GM12892 (cell line): ENCODE measurements at places on chromosomes 12 and 14.

DNA sequence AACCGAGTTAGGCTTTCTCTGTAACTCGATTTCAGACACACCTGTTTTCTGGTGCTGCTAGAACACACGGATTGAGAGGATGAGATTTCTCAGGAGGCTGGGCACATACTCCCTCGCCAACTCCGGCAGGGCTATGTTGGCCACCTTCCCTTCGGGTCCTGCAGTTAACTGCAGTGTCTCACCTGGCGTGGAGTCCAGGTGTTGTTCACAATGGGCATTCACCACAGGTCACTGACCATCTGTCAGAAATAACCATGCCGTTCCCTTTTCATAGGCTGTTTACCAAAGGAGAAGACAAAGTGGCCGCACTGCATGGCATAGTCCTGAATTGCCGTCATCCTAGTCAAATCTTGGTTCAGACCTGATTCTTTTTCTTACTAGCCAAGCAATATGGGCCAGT lies 5.5 kb upstream of the KCNH3 start:
- DNase-seq: no peak

GRCh38 chr12:70258605-70259403 lies 15.6 kb downstream of the CNOT2 start:
- no peak for DNase-seq

- DNase-seq: no peak
These were observed 124.7 kb downstream of the DAAM1 start for GRCh38 chr14:59313144-59313651.

- no peak for DNase-seq
These were observed 353 bp downstream of the BAG5 start for GRCh38 chr14:103562179-103562428.

GRCh38 chr14:70257526-70257925 lies 68.8 kb upstream of the SLC8A3 start:
- DNase-seq: no peak

GRCh38 chr12:131000000-131000486 lies 46.3 kb downstream of the ADGRD1 start:
- no peak for DNase-seq

GRCh38 chr12:130611026-130611905 lies 104.8 kb downstream of the RIMBP2 start:
- DNase-seq: no peak

DNA sequence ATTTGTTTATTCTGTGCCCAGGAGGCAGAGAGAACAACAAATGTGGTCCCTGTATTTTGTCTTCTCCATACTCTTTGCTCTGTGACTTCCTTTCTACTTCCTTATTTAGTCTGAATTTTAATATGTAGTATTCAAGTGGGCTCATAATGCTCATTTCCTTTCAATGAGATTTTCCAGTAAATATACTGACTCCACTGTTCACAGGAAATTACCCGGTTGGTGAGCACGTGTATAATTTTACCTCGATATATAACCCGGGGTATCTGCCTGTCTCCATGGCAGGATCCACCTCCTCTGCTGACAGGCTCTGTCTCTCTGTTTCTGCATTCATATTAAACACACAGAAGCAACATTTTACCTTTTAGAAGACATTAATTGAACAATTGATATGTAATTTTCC lies 166.0 kb downstream of the SLC38A4 start:
- DNase-seq: no peak

GRCh38 chr14:45364565-45365156 lies 111.7 kb upstream of the MIS18BP1 start:
- no peak for DNase-seq

DNA sequence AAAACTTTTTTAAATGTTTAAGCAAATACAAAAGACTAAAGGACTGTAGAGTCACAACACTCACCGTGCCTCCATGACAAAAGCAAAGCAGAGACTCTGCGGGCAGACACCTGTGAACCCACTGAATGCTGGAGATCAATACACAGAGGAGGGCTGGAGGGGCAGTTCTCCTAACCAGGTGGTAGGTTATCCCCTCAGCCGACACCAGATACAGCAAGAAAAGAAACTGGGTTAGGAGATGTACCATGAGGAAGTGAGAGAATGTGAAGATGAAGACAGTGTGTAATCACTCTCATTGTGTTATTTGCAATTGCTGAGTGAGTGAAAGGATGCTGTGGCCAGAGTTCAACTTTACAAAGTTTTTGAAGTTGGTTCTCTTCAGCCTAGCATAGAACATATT lies 480.3 kb downstream of the BCL11B start:
- no peak for DNase-seq

DNA sequence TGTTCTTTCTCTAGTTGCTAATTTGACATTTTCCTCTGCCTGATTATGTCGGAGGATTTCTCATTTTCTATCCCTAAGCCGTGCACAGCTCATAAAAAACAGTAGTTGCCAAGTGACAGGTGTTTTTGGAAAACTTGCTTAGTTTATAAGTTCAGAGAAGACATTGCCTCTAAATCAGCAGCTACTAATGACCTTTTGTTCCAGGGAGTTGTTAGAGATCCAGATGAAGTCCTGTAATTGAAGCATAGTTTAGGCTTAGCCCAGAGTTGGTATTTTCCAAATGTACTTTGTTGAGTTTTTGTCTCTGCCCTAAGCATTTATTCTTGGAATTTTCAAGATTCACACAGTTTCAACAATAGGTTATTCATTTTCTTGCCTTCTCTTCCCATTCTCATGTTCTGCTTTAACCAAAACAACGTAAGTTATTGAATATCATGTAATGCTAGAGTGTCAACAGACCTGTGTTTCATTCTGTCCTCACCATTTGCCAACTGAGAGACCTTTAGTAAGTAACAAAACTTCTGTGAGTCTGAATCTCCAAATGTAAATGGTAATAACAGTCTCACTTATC lies 110.0 kb upstream of the SLCO1C1 start:
- no peak for DNase-seq

- no peak for DNase-seq
These were observed 45.3 kb downstream of the SETD3 start for GRCh38 chr14:99435327-99435726.

- no peak for DNase-seq
These were observed 9.0 kb downstream of the KCTD10 start for GRCh38 chr12:109467978-109468676.

DNA sequence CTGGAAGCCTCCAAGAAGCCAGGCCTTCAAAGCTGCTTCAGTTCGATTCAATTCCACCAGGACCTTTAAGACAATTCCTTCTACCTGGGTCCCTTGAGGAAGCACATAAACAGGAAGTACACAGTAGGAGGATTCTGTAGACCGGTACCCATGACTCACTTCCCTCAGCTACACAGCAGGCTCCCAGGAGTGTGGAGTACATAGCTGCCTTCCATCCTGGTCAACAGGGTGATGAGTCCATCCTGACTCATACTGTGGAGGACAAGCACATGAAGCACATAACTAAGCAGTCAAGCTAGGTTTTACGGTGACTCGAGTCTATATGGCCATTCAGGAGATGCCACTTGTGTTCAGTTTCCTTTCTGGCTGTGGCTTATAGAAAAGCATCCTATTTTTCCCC lies 197.6 kb upstream of the RBM19 start:
- DNase-seq: no peak

GRCh38 chr14:90714811-90715210 lies 101.4 kb downstream of the TTC7B start:
- no peak for DNase-seq

- no peak for DNase-seq
These were observed 181.1 kb upstream of the STXBP6 start for GRCh38 chr14:25231004-25231403.

GRCh38 chr14:104185916-104186495 lies 47.6 kb downstream of the KIF26A start:
- no peak for DNase-seq

- no peak for DNase-seq
These were observed 23.4 kb downstream of the SYNDIG1L start for GRCh38 chr14:74402401-74403251.

DNA sequence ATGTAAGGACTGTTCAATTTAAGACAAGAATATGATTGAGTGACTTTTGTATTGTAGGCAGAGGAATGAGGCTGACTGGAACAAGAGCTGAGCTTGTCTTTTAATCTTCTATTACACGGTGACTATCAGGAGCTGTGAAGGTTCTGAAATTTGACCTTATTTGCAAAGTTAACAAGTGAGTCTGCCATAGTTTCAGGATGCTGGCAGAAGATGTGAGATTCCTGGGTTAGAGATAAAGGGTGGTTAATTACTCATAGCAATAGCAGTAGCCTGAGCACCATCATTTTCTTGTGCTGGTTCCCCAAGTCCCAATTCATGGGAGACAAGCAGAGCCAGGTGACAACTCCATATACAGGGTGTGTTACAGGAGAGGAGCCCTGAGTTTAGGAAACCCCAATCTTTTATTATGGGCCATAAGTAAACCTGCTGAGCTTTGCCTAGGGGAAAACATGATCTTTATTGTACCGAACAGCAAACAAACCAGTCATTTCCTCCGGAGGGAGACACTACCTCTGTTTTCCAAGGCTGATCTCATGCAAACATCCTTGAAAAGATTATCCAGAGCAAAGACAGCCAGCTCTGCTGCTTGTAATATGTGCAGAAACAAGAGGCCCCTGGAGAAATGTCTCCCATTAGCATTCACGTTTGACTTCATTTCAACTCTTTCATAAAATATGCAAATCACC lies 51.7 kb upstream of the DDX11 start:
- no peak for DNase-seq

DNA sequence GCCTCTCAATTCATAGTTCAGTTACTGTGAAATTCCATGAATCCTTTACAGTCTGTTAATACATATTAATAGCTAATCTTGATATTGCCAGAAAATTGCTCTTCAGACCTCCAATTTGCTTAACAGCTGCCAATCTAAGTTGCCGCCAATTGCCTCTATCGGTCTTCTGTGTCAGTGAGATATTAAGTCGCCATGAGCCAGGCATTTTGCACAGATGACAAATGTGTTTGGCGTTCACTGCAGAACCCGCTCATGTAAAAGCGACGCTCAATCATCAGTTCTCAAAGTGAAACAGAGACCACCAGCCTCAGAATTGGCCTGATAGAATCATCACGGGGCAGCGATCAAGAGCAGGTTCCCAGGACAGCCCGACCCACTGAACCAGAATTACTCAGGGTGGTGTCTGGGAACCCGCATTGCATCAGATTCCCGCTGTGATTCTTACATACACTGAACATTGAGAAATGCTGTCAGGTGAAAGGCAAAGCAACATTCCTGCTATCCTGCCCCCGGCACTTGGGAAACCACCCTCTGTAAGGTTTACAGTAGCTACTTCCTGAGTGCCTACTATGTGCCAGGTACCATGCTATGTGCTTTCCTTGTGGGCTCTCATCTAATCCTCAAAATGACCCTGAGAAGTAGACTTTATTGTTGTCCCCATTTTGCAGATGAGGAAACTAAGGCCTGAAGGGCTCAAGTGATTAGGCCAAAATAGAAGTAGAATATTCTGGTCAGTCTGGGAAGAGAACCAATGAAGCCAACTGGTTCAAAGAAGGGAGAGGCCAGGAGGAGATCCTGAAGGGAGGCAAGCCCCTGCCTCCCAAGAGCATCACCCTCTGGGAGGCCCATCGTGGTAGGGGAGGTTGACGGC lies 216.4 kb downstream of the SLC41A2 start:
- DNase-seq: no peak

GRCh38 chr12:10033783-10034545 lies 3.5 kb downstream of the CLEC9A start:
- DNase-seq: no peak

DNA sequence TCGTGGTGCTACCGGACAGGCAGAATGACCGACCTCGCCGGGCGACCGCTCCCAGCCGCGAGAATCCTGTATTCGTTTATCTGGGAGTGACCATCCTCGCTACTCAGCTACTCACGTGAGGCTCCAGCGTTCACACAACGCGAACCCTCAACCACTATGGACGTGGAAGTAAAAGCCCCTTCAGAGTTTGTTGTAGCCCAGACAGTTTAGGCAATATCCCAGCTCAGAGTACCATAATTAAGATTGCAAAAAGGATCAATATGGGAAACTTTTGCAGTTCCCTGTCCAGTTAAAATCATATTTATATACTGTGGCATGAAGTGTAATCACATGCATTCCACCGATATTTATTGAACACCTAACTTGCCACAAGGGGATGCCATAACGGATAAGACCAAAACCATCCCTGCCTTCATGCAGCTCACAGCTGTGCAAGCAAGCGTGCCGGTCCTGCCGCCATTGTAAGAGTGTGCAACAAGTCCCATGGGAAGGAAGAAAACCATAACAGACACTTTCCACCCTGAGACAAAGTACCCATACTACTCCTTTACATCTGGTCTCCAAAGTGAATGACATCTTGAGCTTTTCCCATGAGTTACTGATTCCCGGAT lies 938 bp upstream of the MAX start:
- DNase-seq: no peak
